Esophagus squamous epithelium (tissue), 5 donors: ENCODE measurements at places on chromosomes 6 and 20.

DNA sequence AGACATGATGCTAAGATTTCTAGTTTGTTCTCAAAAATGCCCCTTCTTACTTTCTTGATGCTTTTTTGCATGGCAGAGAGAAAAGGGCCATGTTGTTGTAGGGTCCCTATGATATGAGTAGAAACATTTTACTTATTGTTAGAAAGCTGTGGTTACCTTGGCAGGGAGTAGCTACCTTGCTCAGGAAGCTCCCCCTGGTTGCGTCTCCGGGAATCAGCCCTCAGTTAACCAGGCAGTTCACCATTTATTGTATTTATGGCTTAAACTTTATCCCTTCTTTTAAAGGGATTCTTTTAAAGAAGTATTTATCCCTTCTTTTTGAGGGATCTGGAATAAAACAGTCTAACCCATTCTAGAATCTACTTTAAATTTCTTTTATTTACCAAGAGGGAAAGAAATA, 113.9 kb upstream of the PROKR2 start:
- no peak for DNase-seq

GRCh38 chr20:34651200-34651599, 25.7 kb downstream of the PIGU start:
- DNase-seq: no peak

- no peak for DNase-seq
These were observed 19.1 kb downstream of the MDFI start for GRCh38 chr6:41657131-41658094.

- DNase-seq: no peak
These were observed 1.0 kb downstream of the CLIC5 start for GRCh38 chr6:46014511-46015118.

DNA sequence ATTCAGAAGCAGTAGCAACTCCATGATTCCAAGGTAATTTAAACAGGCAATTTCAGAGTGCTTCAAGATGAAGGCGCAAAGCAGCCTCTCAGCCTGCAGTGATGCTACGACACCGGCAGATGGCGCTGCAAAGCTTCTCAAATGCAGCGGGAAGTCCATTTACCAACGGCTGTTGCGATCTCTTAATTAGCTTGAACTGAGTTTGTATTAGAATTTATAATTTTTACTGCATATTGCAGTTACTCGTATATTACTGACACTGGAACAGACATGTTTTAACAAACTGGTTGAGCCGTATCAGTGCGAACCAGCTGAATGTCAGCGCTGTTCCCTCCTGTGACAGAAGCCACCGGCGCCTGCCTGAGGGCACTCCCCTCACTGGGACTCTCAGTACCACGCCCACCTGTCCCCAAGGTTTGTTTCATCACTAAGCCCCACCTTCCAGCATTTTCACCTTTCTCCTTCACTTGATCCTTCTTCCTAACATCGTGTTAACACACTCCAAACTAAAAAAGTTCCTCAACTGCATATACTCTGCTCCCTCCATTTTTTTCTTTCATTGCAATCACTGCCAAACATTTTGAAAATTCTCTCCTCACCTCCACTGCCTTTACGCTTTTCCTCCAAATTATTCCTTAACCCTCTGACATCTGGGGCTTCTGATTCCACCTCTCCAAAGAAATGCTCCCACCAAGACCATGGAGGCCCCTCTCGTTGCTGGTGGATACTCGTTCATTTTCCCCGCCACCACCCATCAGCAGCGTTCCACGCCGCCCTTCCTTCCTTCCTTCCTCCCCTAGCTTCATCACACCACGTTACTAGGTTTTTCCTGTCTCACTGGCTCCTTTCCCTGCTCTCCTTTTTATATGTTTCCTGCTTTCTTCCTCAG, 14.5 kb downstream of the GNL1 start:
- DNase-seq: no peak

DNA sequence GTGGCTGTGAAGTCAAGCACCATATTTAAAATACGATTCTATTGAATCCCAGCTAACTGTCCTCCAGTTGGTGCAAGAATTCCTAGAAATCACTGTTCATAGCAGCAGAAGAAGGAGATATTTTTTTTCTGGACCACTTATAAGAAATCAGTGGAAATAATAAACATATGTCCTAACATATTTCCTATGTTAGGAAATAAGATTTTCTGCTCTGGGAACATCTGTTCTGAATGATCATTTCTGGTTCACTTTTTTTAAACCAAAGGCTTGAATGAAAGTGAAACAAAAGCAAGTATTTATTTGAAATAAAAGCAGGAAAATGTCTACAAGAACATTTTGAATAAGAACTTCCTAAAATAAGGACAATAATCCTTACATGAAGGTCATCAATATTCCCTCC, 138.9 kb upstream of the RALGAPA2 start:
- DNase-seq: no peak

DNA sequence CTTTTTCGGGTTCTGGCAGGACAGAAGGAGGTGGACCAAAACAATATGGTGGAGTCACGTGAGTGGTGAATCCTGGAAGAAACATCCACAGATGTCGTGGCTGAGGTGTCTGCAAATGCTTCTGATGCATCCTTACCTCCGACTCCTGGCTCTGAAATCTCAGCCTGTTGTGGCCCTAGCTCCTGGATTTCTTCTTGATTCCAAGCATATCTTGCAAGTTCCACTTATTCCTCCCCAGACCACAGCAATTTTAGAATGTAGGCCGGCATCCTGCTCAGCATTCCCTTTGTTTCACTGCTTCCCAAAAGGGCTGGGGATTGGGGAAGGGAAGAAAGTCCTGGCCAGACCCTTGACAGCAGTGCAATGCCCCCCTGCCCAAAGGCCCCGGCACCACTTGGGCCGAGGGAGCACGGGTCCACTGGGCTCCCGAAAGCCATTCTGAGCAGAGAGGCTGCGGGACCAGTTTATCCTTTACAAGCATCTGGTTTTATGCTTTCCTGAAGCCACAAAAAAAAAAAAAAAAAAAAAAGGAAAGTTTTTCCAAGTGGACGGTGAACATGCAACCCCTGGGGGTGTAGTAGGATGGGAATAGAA, 200.9 kb upstream of the RNF24 start:
- no peak for DNase-seq

DNA sequence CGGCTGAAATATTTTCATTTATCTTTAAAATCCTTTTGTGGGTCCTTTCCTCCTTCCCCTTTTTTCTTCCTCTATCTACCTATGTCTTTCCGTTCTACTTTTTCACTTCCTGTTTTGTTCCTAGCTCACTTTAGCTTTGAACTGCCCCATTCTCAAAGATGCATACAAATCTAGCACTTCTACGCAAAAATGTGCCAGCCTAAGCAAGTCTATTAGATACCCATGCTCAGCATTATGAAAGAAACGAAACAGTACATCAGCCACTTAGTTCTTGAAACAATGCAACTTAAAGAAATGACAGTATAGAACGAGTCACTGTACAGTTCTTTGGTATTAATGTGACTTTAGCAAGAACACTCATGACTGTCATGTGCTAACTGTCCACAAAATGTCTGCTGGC, 47.3 kb upstream of the MARCKS start:
- no peak for DNase-seq

GRCh38 chr20:62624719-62625453, 17.4 kb upstream of the SLCO4A1 start:
- DNase-seq: no peak

GRCh38 chr6:47335466-47335865, 25.8 kb upstream of the TNFRSF21 start:
- no peak for DNase-seq

- no peak for DNase-seq
These were observed 47.9 kb downstream of the CD2AP start for GRCh38 chr6:47525330-47526057.

DNA sequence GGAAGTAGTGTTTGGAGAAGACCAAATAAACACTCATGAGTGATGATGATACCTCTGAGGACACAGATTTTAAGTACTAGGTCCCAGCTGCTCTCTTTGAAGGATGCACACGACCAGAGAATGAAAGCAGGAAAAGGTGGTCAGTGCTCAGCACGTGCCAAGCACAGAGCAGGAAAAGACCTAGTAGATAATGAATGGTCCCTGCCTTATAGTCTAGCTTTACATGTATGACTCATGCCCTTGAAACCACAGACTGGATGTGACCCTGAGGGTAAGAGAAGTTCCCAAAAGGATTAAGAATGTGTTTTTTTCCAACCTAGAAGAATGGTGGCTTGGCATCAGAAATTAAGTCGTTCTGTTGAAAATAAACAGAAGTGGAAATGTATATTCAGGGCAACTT, 2.8 kb upstream of the MC3R start:
- DNase-seq: no peak

DNA sequence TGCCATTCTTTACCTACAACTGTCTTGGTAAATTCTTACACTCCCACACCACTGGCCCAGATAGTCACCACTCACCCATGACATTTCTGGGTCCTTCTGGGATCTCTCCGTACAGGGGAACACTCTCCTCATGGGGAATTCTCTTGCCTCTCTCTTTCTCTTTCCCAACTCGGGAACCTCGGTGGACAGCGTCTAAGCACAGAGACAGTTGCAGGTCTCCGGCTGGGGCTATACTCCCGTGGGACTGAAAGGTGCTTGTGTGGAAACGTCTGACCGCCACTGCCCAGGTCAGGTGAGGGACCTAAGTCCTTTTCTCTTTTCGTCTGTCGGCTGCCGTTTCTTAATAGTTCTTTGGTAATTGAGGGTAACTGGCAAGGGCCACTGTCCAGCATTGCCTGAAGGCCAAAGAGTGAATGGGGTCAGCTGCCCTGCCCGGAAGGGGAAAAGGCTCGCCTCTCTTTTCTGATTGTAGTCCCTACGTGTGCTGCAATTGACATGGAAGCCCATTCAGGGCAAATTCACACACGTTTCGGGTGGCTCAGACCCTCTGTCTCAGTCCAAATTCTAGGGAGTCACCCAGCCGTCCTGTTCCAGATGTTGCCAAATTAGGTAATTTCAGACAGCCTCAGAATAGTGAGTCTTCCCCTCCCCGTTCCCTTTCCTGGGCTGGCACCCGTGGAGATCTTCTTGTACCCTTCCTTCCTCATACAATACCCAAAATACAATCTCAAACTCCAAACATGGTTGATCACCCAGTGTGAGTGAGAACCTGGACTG, 31.2 kb upstream of the RIPK1 start:
- no peak for DNase-seq

DNA sequence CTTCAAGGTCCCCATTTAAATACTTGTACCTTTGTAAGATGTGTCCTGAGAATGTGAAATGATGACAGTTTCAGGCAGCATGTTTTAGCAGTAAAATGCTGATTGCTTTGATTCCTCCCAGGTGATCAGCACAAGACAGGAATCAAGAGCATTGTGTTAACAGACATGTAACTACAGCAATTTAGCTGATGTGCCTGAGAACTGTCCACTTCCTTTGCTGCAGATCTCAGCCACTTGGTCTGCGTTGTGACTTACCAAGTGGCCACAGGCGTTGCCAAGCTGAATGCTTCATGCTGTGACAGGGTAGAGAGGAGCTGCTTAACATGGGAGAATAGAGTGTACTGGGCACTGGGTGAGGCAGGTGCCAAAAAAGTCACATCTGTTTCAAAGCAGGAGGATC, 767.0 kb upstream of the POU3F2 start:
- DNase-seq: no peak

- no peak for DNase-seq
These were observed 10.5 kb upstream of the TOP1 start for GRCh38 chr20:41018153-41018552.

- DNase-seq: no peak
These were observed 553.7 kb downstream of the CD109 start for GRCh38 chr6:74249658-74250057.

GRCh38 chr6:49255335-49255734, 207.7 kb downstream of the MMUT start:
- no peak for DNase-seq

DNA sequence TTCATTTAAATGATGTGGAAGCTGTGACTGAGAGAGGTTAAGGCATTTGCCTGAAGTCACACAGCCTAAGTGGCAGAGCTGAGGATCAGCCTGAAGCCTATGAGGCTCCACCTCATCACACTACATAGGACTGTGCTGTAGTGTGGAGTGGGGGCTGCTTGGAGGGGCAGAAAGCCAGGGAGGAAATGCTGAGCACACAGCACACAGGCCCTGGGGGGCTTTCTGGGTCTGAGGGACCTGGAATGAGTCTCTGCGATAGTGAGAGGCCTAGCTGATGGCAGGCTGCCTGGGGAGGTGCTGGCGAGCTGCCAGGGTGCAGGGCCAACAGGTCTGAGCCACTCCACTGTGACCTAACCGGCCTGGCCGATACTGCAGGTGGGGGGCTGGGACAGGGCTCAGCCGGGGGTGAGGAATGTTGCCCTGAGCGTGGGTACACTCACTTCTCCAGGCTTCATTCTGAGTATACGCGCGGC, 2.2 kb upstream of the ARHGAP40 start:
- no peak for DNase-seq

DNA sequence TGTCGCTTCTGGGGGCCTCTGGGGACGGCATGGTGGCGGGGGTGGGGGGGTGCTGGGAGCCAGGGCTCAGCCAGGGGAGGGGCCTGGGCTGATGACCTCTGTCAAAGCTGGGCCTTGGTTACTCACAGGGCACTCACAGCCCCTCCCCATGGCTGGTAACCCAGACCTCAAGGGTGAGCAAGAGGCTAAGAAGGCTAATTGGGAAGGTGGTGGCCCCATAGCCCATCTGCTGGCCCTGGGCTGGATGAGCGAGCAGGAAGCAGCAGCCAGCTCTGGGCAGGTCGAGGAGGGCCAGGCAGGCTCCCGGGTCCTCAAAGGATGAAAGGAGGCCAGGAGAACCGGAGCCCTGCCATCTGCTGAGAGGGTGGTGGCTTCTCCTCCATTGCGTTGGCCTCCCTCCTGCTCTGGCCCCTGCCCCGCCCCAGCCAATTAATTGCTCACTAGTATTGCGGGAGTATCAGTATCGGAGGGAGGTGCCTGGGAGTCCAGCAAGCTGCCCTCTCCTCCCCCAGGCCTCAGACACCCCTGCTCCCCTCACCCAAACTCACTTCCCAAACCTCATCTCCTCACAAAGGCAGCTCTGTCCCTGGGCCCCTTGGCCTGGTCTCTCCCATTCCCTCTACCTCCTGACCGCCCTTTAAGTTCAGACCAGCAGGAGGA, 1.0 kb upstream of the CDSN start:
- no peak for DNase-seq

DNA sequence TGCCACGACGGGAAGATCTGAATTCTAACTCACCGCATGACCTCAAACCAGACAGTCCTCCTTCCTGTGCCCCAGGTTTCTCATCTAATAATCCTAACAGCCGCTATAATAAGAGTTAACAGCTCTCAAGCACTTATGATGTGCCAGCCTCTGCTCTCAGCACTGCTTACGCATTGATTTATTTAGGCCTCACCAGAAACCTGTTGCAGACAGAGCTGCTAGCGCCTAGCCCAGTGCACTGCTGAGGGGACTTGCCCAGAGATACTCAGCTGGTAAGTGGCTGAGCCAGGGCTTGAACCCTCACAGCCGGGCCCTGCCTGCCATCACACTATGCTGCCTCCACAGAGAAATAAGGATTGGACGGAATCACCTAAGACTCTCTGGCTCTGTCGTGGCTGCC, 37.7 kb downstream of the GRM4 start:
- no peak for DNase-seq

DNA sequence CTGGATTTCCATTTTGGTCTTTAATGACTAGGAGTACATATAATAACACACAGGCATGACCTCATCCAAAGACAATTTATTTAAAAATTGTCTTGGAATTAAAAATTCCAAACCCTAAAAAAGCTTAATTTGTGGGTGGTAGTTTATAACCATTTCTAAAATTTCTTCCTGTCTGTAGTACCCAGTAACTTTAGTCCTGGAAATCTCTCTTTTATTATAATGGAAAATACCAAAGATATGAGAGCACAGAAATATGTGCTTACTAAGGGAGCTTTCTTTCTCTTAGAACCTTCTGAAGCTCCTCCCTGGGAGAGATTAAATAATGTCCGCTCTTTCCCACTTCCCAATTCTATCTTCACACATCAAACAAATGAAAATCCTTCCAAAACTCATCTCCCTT, 70.5 kb upstream of the PRL start:
- no peak for DNase-seq
